NCI-H2227 treated with DMSO at 0.1 percent for 48 hours (cell line): ENCODE measurements at places on chromosomes 5 and 9.

GRCh38 chr9:26205261-26205660 is 527.0 kb upstream of the TUSC1 start:
- no peak for DNase-seq

GRCh38 chr9:69249337-69249736 is 75.3 kb downstream of the TJP2 start:
- no peak for DNase-seq

DNA sequence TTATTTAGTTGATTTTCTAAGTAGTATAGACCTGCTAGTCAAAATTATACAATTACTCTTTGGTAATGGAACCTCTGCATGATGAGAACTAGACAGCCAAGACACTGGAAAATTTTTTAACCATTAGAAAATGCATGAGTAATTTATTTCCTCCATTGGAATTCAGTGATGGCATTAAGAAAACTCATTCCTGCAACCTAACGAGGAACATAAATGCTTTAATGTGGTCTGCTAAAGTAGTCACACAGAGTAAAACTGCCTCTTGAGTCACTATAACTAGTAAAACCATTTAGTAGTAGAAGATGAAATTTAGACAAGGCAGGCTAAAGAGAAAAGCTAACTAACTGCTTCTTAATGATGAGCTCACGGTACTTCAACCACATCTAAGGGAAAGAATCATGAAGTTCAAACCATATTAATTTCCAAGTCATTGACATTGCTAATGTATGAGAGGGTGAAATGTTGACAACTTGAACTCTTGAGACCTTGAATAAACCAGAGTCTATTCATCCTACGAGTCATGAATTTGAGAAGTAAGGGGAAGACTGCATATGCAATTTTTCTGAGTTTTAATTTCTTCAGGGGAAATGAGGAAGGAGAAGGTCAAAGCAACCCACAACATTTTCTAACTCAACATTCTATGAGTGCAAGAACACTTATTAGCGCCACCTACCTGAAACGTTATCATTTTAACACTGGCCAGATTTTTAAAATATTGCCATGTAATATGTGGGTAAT is 74.4 kb downstream of the GLIS3 start:
- no peak for DNase-seq

DNA sequence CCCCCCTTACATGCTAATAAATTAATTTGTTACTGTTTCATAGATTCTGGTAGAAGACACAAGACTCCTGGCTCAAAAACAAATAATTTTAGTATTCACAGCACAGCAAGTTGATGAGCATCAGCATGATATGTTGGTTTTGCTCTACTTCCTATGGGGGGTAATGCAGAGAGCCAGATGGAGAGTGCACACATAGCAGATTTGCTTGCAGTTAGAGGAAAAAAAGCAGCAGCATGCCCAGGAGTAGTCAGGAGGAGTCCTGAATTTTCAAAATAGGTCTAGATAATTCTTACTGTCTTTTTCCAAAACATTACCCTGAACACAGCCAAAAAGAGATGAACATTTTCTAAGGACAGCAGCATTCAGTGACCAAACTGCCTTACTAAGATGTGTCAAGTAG is 261.3 kb downstream of the COX7C start:
- no peak for DNase-seq

GRCh38 chr5:160152287-160152686 is 33.0 kb upstream of the PWWP2A start:
- no peak for DNase-seq

- DNase-seq, result no peak
These were observed 26.7 kb downstream of the ECM2 start for GRCh38 chr9:92509050-92509449.

DNA sequence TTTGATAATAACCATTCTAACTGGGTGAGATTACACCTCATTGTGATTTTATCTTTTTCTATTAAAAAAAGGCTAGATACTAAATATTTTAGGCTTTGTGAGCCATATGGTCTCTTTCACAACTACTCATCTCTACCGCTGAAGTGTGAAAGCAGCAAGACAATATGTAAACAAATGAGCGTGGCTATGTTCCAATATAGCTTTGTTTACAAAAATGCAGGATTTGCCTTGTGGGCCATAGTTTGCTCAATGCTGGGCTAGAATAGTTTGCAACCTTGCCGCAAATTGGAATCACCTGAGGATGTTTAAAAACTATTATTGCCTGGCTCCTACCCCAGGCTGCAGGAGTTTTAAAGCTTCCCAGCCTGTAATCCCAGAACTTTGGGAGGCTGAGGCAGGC is 10.2 kb upstream of the GPR150 start:
- DNase-seq, result no peak

DNA sequence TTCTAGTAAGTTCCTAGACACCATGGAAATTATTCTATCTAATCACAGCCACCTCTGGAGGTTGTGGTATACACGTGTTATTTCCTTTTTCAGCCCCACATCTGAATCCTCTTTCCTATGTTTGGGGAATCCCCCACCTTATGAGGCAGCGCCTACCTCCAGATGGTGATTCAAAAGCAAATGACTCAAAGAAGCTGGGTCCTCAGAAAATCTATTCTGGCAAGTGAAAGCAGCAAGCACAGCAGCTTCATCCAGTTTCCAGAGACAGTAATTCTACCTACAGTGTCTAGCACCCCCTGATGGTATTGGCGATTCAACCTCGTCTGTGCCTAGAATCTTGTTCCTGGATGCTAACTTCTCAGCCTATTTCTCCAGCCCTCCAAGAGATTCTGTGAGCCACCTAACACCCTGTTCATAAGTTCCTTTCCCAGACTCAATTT is 43.0 kb downstream of the STRBP start:
- DNase-seq, result peak; percentile 19

GRCh38 chr5:95823738-95824609 is 1.4 kb upstream of the GLRX start:
- DNase-seq, result peak; percentile 12

- peak; percentile 91 for DNase-seq
These were observed 495.2 kb downstream of the AGTPBP1 start for GRCh38 chr9:85246541-85246940.

GRCh38 chr9:22257026-22257816 is 189.4 kb upstream of the DMRTA1 start:
- no peak for DNase-seq

GRCh38 chr9:127919253-127919815 is 2.5 kb upstream of the ST6GALNAC4 start:
- no peak for DNase-seq

DNA sequence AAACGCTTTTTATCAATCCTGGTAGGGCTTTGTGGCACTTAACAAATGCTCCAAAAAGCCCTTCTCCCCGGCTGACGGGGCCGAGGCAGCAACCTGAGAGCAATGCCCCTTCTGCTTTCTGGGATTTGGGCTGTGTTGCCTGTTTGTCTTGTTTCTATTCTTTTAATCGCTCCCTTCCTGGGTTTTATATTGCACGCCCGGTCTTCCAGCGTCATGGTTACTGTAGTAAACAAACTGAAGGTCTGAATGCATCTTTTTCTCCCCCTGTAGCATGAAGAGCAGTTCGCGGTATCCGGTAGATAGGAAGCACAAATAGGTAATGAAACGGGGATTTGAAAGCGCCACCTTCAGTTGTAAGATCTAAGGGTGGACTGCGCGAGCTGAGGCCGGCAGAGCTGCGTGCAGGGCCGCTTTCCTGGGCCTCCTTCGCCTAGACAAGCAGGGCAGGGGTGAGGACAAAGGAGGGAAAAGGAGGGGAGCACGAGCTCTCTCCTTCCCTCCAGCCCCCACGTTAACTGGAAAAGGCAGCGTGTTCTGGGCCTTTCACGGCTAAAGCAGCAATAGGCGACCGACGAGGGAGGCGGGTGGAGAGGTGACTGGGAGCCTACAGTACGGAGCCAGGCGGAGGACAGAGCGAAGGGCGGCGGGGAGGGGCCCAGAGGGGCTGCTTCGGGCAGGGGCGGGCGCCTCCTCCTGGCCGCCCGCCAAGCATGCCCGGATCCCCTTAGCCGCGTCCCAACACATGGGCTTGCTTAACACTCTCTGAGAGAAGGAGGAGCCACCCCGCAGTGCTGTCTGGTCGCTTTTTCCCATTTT is 49.3 kb upstream of the ZNF366 start:
- DNase-seq, result peak; percentile 46

- DNase-seq, result no peak
These were observed 409.2 kb downstream of the NFIB start for GRCh38 chr9:13904746-13905145.

DNA sequence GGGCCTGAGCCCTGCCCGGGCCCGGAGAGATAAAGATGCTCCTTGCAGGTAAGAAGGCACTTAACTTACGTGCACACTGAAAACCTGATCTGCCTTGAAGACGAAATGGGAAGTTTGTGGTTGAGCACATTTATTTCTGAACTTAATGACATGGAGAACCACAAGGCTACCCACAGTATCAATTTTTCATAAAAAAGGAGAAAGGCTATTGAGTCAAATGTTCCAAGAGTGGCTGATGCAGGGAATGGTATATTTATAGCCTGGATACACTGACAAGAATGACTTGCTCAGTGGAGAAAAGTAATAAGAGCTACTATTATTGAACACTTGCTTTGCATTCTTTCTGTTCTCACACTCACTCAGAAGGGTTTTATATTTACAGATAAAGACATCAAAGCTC is 419.3 kb downstream of the ACTL7B start:
- DNase-seq, result no peak

- DNase-seq, result no peak
These were observed 128.4 kb downstream of the EPB41L4A start for GRCh38 chr5:112290691-112291090.

DNA sequence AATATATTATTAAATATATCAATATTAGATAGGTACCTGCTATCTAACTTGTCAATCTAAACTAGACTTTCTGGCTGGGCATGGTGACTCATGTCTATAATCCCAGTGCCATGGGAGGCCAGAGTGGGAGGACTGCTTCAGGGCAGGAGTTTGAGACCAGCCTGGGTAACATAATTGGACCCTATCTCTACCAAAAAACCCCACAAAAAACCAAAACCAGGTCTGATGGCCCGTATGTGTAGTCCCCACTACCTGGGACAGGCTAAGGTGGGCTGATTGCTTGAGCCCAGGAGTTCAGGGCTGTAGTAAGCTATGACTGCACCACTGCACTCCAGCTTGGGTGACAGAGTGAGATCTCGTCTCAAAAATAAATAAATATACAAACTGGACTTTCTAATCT is 55.0 kb downstream of the PJA2 start:
- no peak for DNase-seq

DNA sequence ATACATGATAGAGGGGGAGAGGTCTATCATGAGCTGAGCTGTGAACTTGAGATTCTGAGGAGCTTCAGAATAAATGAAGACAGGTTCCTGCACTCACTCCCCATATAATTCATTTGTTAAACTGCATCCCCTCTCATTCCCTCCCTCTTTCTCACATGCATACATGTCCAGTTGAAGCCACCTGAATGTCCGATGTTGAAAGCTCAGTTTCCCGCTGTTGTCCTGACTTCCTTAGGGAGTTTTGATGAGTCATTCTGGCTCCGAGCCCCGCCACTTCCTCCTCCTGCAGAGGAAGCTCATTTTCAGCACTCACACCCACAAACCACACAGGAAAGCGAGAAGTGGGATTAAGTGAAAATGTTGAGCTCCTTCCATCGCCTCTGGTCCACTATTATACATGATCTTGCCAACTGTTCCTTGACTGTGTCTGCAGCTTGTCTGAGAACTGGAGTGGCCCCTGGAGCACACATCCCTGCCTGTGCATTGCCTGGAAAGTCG is 121.2 kb downstream of the CEMIP2 start:
- no peak for DNase-seq

DNA sequence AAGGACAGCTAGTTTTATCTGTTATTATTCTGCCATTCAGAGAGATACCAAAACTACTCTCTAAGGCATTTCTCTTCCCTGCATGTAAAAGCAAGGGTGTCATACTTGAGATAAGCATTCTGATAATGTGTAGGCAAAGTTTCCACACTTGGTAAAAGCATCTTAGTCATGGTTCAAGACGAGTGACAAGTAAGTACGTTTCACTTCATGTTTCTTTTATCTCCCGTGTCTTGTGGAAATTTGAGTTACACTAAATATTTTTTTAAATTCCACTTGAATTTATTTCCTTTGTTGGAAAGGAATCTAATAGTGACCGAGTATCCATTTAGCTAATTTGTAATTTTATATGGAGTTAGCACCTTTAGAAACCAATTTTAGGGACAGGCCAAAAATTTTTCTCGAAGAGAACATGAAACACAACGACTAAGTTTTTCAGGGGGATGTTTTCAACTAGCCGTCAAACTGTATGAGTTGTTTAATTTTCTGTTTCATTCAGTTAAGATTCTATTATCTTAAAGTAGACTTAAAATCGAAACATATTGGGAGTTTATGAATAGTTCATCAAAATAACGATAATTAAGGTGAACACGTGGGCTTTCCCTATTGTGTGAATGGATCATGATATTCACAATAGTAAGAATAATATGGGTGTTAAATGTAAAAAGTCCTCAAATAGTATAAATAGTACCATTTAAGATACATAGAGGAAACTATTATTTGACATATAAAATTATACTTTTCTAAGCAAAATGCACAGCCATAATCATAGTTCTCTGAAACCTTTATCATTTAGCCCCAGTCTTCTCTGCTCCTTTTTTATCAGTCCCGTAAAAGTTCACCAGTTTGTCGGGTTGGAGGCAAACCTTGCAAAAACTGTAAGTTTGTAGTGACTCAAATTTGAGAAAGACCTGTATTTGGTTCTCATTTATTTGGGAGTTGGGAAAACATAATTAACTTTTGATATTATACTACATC is 1.6 kb downstream of the RFESD start:
- peak; percentile 10 for DNase-seq

DNA sequence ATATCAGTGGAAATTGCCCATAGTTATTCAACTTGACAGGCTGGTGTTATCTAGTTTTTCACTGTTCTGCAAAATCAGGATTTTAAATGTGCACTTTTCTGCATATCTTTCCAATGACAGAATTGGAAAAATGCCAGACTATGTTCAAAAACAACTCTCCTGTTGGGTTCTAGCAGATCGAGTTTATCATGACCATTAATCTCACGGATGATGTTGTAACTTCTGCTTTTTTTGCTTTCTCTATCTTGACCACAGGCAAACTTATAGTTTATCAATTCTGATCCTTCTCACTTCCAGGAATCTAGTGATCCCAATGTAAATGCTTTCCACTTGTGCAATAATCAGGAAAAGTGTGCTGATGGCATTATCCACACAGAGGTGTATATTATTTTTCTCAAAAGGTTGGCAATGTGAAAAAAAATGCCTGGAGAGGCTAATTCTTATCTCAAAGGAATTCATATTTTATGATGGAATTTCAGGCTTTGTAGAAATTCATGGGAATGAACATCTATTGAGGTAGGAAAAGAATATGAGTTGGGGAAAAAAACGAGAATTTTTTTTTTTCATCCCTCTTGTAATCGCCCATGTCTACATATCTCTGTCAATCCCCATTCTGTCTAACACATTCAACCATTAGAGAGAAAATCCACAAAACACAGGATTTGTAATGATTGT is 73.6 kb upstream of the DAB2 start:
- no peak for DNase-seq

GRCh38 chr9:32502464-32502863 is 23.5 kb downstream of the RIGI start:
- DNase-seq, result no peak
